Right lobe of liver (tissue), 6 donors: ENCODE measurements at places on chromosomes 7 and 10. TPM values are rescaled to one million over a fixed set of nuclear protein-coding genes. Genes with fewer than 3 reads are reported as not detected.
A peak's percentile ranks its signal among the peaks of the same experiment; 100 is the strongest.

GRCh38 chr7:141665208-141666035 is 36.5 kb downstream of the DENND11 start:
- DNase-seq: no peak

- DNase-seq: no peak
These were observed 21.8 kb downstream of the ITPRIP start for GRCh38 chr10:104316321-104317099.

DNA sequence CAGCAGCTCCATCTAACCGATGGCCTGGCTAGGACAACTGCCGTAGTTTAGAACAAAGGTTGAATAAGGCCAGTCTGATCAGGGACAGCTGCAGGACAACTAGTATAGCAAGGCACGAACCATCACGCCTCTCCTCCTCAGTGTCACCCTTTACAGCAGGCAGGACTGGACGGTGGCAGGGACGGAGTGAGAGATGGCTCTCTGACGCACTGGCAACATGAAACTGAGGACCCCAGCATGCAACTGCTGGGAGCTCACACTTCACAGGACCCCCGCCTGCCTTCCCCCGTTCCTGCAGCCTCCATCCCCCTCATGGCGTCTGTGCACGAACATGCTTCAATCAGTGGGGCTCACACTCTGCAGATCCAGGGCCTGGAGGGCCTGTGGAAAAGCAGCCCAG is 53.7 kb downstream of the ZRANB1 start:
- DNase-seq: peak; percentile 44

DNA sequence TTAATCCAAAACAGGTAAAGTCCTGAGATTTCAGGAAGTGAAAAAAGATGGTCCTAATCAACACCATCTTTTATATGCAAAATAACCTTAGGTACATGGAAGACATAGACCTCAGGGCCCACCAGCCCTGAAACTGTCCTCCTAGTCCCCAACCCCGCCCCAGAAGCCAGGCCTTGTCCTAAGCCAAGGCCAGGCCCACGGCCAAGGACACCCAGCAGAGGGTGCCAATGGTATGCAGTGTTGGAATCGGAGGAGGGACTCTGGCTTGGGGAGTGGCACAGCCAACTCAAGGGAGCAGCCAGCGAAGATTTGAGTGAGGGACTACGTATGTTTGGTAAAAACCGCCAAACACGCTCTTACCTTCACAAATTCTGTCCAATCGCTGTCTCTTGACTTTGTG is 96.7 kb downstream of the ZRANB1 start:
- peak; percentile 74 for DNase-seq

DNA sequence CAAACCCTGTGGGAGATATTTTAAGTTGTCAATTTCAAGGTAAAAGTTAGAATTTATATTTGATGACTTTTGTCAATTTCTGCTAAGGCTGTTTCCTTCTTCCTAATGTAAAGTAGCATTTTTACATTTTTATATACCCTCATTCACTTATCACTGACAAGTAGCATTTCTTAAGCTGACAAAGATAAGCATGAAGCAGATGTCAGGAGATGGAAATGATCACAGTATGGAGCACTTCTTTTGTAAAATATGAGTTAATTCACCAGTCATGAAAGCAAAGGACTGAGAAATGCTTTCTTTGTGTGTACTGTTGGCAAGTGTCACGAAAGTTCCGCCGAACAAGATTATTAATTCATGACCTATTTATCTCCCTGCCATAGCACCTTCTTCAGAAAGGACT is 503.9 kb downstream of the DNAJB9 start:
- no peak for DNase-seq

The CLDN3 gene
- 31.2 TPM for total RNA-seq

The ELFN1 gene
- 8.5 TPM for total RNA-seq

The CACNB2 gene
- 1.1 TPM for total RNA-seq
